ENCODE measurements at places on chromosomes 6 and 20.

GRCh38 chr6:110020888-110021287 lies 42.8 kb downstream of the GPR6 start:
- DNase-seq, result no peak

GRCh38 chr6:20868397-20869096 lies 334.3 kb downstream of the CDKAL1 start:
- no peak for DNase-seq

GRCh38 chr20:41476013-41476441 lies 109.4 kb upstream of the EMILIN3 start:
- DNase-seq, result no peak

DNA sequence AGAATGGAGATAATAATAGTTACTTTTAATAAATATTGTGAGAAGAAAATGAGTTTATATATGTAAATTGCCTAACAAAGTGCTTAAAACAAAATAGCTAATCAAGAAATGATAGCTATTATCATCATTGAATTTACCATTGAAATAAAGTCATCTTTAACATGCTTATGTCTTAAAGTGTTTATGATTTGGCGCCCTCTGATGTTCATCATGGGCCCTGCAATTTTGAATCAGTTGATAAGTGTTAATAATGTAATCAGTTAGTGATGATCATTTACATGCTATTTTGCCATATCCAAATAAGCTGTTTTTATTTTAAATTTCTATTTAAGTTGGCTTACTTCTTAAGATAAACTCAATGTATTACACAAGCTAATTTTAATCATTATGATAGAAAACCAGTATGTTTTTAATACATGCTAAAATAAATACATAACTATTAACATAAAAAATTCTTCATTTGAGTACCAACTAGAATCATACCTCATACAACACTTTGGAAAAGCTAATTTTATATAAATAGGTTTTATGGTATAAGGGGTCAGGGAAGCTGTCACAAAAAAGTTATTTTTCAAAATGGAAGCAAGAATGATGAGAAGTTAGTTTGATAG lies 39.2 kb upstream of the TPD52L1 start:
- no peak for DNase-seq

GRCh38 chr6:23446469-23446967 lies 679.5 kb upstream of the NRSN1 start:
- no peak for DNase-seq

GRCh38 chr20:38021087-38021772 lies 12.0 kb downstream of the TTI1 start:
- DNase-seq, result no peak

GRCh38 chr6:84329077-84329476 lies 101.6 kb upstream of the CEP162 start:
- no peak for DNase-seq

DNA sequence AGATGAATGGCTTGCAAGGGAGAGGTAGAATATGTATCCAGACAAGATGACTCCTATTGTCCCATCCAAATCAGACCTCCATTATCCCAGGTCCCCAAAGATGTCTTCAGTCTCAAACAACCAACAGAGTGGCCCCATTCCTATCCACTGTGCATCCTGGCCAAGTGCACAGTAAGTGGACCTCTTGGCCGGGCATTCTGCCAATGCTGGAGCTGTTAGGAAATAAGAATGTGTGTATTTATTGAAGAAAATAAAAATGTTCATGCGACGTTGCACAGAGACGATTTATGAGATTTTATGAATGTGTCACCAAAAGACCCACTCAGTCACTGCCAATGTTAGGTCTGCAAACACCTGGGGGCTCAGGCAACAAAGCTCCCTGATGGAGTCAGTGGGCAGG lies 196.0 kb downstream of the MAFB start:
- DNase-seq, result no peak

- no peak for DNase-seq
Measured at GRCh38 chr6:90940812-90941481, 354.1 kb upstream of the MAP3K7 start.

GRCh38 chr20:58585753-58586540 lies 65.1 kb upstream of the STX16 start:
- no peak for DNase-seq

GRCh38 chr6:23245572-23245971 lies 676.2 kb downstream of the HDGFL1 start:
- DNase-seq, result no peak

All from activated naive CD4-positive, alpha-beta T cell (primary cell).